Stimulated activated CD8-positive, alpha-beta memory T cell treated with anti-CD3 and anti-CD28 coated beads, Interleukin-15, amount 100 ng/mL, for 1 hour (primary cell): ENCODE measurements at places on chromosomes 2 and 18.

DNA sequence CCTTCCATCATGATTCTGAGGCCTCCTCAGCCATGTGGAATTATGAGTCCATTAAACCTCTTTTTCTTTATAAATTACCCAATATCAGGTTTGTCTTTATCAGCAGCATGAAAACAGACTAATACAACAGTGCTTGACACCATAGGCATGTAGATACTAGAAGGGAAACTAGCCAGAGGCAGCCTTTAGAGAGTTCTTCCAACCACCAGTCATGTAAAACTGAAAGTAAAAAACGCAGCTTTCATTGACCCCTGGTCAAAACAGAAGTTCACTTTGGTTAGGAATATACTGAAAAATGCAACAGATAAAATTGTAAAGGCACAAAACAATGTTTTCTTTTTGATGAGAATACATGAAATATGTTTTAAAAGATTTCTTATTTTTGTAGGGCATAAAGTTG, 122.8 kb upstream of the L3MBTL4 start:
- no peak for DNase-seq

DNA sequence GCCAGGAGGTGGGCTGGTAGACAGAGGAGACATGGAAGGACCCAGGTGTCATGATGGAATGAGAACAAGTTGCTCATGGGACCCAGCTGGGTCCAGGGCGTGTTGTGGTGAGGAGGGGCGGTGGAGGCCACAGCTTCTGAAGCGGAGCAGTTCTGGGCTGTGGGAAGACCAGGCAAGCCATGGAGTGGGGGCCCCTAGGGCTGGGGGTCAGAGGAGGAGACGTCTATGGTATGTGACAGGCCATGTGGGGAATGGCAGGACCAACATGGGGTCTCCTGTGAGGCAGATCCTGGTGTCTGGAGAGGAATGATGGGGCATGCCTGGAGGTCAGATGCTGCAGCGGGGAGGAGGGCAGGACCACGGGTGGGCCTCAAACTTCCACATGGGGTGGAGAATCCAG, 16.9 kb downstream of the MYO7B start:
- no peak for DNase-seq

- DNase-seq: no peak
Observed at GRCh38 chr2:176873403-176873802, 339.2 kb upstream of the HNRNPA3 start.

DNA sequence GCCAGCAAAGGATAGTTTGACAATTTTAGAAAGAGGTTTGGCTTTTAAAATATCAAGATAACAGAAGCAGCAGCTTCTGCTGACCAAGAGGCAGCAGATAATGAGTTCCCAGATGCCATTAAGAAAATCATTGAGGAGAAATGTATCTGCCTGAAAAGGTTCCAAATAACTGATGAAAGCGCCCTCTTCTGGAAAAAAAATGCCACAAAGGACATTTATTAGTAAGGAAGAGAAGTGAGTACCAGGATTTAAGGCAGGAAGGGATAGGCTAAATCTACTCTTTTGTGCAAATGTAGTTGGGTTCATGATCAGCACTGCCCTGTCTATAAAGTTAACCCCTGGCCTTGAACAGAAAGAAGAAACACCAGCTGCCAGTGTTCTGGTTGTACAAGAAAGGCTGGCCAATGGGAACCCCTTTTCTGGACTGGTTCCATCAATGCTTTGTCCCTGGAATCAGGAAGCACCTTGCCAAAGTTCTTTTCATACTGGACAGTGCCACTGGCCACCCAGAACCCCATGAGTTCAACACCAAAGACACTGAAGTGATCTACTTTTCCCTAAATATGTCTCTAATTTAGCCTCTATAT, 40.6 kb downstream of the DHX57 start:
- DNase-seq: no peak

DNA sequence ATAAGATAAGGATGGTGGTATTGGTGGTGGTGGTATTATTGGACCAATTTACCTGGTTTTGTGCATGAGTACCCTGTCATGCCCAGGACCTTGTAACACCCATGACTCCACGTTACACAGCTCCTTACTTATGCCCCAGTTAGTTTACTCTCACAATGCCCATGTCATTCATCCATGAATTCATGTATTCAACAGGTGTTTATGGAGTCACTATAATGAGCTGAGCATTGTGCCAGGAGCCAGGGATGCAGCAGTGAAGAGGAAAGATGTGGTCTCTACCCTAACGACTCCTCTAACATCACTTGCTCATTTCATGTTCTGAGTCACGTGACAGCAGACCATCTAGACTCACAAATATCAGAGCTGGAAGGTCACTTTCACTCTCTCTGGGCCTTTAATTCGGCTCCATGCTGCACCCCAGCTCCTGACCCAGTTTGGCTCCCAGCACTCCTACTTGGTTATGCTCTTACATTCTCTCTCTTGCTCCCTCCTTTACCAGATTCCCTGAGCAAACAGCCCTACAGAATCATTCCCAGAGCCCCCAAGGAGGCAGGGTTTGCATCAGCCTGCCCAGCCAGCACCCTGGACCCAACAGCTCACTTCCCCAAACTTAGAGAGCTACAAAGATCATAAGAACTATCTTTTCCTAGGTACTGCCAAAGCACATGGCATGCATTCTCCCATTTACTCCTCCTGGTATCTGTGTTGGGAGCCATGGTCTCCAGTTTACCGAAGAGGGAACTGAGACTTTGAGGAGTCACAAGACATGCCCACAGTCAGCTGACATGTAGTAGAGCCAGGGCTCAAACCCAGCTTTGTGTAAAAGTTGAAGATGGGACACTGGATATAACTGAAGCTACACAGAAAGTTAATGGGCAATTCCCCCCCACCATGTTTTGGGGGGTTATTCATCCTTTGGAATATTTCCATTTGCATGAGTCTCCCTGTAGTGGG, 449.9 kb downstream of the LRATD1 start:
- no peak for DNase-seq

- DNase-seq: no peak
Observed at GRCh38 chr2:58065248-58065647, 18.6 kb downstream of the VRK2 start.

DNA sequence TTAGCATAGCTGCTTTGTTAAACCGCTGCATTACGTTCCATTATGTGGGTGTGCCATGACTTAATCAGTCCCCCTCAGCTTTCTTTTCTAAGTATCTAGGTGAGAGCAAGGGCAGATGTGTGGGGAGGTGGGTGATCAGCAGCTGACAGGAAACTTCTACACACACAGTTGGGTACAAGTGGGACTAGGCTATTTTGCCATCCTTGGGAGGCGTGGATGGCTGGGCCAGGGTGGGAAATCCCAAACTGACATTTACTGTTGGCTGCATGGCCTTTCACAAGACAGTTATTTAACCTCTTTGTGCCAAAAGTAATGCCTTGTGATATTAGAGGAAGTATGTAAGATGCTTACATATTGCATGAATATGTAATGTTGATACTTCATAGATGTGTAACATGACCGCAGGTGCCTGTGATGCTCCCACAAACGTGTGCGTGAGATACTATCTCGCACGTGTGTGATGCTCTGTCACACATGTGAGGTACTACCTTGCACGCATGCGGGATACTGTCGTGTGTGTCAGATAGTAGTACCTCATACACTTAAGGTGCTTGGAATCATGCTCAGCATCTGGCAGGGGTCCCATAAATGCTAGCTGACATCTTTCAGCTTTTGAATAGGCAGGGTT, 314.5 kb downstream of the PRKCE start:
- no peak for DNase-seq
